Liver (tissue), 10 donors: ENCODE measurements at places on chromosomes 11 and 22. TPM values are rescaled to one million over a fixed set of nuclear protein-coding genes. Genes with fewer than 3 reads are reported as not detected.
A peak's percentile ranks its signal among the peaks of the same experiment; 100 is the strongest.

The OR6T1 gene
- not detected for total RNA-seq

GRCh38 chr11:36311926-36312595 is 16.0 kb downstream of the PRR5L start:
- H3K36me3 ChIP-seq, result no peaks in the 10 kb centered on the region
- no peak for DNase-seq
- no peak overlapping the region for H3K27ac ChIP-seq
- H3K4me1 ChIP-seq, result no peaks in the 10 kb centered on the region
- H3K4me3 ChIP-seq, result no peak overlapping the region

The ANO5 gene
- total RNA-seq, result 4.5 TPM

DNA sequence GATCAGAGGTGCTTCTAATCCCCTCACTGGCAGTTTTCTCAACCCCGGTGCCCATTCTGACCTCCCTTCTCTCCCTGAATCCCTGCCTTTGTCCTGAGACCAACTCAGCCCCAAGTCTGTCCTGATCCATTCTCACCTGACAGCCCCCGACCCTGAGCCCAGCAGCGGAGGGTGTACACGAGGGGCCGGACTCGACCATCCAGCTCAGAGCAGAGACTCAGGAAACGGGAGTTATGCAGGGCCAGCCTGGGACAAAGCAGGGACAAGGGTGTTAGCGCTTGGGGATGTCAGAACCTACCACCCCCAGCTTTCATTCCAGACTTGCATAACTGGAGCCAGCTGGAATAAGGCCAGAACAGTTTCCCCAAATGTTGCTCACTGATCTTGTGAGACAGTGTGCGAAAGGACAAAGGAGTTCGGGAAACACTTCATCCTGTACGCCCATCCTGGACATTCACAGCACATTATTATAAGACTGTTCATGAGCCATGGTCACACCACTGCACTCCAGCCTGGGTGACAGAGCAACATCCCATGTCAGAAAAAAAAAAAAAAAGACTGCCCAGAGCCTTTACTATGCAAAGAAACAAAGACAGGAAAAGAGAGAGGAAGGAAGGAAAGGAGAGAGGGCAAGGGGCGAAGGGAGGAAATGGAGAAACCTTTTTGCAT is 3.5 kb upstream of the EEF1G start:
- peaks cover 2% of the 10 kb centered on the region for H3K36me3 ChIP-seq
- H3K4me1 ChIP-seq, result peaks cover 6% of the 10 kb centered on the region
- H3K4me3 ChIP-seq, result no peak overlapping the region
- no peaks in the 10 kb centered on the region for H3K27me3 ChIP-seq

- no peaks in the 10 kb centered on the region for H3K36me3 ChIP-seq
- DNase-seq, result no peak
- H3K4me1 ChIP-seq, result peaks cover 14% of the 10 kb centered on the region
- peak overlapping the region; percentile 66 for H3K4me3 ChIP-seq
- peak overlapping the region; percentile 92 for H3K27ac ChIP-seq
- no peaks in the 10 kb centered on the region for H3K27me3 ChIP-seq
Measured at GRCh38 chr11:130070846-130071200, 1.1 kb downstream of the APLP2 start.

DNA sequence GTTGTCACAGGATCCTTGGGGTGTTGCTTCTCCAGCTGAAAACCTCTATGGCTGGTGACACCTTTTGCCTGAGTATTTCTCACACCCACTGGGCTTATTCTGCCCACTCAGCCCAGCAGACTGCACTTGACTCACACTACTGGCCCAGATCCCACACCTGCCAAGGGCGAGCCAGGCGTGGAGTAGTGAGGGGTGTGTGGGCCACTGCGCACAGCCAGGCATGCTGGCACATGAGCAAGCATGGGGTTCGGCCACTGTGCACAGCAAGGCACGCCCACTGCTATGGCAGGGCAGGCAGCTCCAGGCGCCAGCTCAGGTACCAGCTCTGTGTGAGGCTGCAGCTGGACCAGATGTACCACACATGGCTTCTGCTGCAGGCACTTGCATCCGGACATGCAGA is 116.5 kb upstream of the MTNR1B start:
- no peak for DNase-seq
- H3K4me3 ChIP-seq, result no peak overlapping the region
- H3K27me3 ChIP-seq, result no peaks in the 10 kb centered on the region
- no peak overlapping the region for H3K27ac ChIP-seq

- no peak overlapping the region for H3K4me3 ChIP-seq
- no peaks in the 10 kb centered on the region for H3K36me3 ChIP-seq
- H3K27me3 ChIP-seq, result no peaks in the 10 kb centered on the region
- no peak for DNase-seq
- no peak overlapping the region for H3K27ac ChIP-seq
Measured at GRCh38 chr11:134476435-134477021, 64.5 kb upstream of the B3GAT1 start.

DNA sequence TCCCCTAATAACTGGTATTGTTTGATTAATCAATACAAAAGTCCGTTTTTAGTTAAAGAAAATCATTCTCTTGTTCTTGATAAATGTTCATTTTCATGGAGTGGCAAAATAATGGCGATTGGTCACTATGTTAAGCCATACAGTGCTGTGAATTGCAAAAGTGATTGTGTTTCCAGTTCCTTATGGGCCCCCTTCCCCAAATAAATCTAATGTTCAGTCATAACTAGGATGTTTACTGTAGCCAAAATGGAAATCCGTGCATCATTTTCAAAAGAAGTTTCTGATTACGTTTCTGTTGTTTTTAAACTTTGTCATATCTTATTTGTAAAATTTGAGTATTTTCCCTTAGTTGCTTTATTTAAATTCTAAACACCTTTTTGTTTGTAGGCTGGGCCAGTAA is 845 bp downstream of the RBM7 start:
- H3K27ac ChIP-seq, result peak overlapping the region; percentile 97
- H3K27me3 ChIP-seq, result no peaks in the 10 kb centered on the region
- no peaks in the 10 kb centered on the region for H3K36me3 ChIP-seq
- H3K4me1 ChIP-seq, result peaks cover 21% of the 10 kb centered on the region

DNA sequence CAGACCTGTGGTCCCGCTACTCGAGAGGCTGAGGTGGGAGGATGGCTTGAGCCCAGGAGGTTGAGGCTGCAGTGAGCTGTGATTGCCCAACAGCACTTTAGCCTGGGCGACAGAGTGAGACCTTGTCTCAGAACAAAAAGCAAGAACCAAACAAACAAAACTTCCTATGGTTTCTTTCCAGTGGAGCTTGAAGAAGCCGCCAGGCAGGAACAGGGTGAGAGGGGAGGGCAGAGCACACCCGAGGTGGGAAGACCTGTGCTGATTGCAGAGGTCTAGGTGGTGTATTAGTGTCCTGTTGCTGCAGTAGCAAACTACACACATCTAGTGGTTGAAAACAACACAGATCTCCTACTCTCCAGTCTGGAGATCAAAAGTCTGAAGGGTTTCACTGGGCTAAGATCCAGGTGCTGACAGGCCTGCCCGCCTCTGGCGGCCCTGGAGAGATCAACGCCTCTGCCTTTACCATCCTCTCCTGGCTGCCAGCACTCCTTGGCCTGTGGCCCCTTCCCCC is 10.5 kb downstream of the ARHGEF17 start:
- H3K27ac ChIP-seq, result no peak overlapping the region
- DNase-seq, result no peak
- peaks cover 2% of the 10 kb centered on the region for H3K4me1 ChIP-seq
- no peak overlapping the region for H3K4me3 ChIP-seq
- no peaks in the 10 kb centered on the region for H3K36me3 ChIP-seq

DNA sequence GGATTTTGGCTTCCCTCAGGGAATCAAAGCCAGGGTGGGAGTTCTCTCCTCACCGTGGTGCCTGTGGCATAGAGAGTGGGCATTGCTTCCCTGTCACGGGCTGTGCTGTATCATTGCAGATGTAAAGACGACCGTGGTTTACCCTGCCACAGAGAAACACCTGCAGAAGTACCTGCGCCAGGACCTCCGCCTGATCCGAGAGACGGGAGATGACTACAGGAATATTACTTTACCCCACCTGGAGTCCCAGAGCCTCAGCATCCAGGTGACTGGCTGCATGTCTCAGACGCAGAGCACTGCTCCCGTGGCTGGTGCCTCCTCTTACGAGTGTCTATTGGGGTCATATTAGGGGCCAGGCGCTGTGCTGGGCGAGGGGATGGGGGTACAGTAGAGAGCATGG is 24.2 kb upstream of the ST3GAL4 start:
- H3K4me1 ChIP-seq, result peaks cover 30% of the 10 kb centered on the region
- no peak overlapping the region for H3K27ac ChIP-seq
- no peaks in the 10 kb centered on the region for H3K27me3 ChIP-seq

The DGAT2 gene
- total RNA-seq, result 64.0 TPM

- no peak for DNase-seq
- H3K27me3 ChIP-seq, result no peaks in the 10 kb centered on the region
- peaks cover 7% of the 10 kb centered on the region for H3K36me3 ChIP-seq
- no peak overlapping the region for H3K4me3 ChIP-seq
- H3K4me1 ChIP-seq, result peaks cover 35% of the 10 kb centered on the region
Measured at GRCh38 chr22:19851291-19852176, 3.1 kb downstream of the GNB1L start.

DNA sequence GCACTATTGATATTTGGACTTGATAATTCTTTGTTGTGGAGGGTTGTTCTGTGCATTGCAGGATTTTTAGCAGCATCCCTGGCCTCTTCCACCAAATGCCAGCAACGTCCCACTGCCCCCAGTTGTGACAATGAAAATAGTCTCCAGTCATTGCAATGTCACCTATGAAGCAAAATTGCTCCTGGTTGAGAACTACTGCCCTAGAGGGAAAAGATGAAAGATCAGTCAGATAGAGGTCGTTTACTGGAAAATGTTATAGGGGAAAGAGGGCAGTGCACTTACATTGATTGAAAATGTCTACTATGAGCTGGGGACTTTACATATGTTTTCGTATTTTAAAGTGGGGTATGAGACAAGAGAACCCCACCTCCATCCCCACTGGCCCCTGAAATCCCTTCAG is 77.1 kb upstream of the FAM181B start:
- no peaks in the 10 kb centered on the region for H3K36me3 ChIP-seq
- no peaks in the 10 kb centered on the region for H3K4me1 ChIP-seq
- no peak overlapping the region for H3K27ac ChIP-seq

GRCh38 chr11:28833670-28834069 is 725.5 kb downstream of the METTL15 start:
- DNase-seq, result no peak
- no peaks in the 10 kb centered on the region for H3K27me3 ChIP-seq
- H3K36me3 ChIP-seq, result no peaks in the 10 kb centered on the region
- no peak overlapping the region for H3K4me3 ChIP-seq
- no peak overlapping the region for H3K27ac ChIP-seq

DNA sequence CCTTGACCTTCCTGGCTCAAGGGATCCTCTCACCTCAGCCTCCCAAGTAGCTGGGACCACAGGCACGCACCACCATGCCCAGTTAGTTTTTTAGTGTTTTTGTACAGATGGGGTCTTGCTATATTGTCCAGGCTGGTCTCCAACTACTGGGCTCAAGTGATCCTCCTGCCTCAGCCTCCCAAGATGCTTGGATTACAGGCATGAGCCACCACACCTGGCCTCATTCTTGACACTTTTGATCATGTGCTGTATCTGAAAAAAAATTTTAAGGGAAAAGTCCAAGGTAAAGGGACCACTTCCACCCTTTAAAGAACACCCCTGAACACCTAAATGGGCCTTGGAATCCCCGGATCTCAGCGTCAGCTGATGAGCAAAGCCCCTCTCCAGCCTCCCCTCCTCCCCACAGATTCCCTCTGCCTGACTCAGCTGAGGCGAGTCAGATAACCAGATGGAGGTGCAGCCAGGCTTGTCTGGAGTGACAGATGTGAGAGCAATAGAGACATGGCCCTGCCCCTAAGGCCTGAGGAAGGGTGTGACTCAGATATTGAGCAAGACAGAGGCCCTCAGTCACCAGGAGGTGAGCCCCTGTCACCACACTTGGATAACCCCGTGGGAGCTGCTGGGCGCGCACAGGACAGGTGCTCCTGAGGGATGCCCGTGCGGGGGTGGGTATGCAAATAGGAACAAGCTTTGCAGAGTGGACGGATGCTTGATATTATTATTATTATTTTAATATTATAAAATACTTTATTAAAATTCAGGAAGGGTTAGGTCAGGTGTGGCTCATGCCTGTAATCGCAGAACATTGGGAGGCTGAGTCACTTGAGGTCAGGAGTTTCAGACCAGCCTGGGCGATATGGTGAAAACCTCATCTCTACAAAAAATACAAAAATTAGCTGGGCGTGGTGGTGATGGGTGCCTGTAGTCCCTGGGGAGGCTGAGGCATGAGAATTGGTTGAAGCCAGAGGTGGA is 5.0 kb upstream of the CCDC88B start:
- no peaks in the 10 kb centered on the region for H3K4me1 ChIP-seq
- H3K4me3 ChIP-seq, result no peak overlapping the region
- no peak overlapping the region for H3K27ac ChIP-seq

DNA sequence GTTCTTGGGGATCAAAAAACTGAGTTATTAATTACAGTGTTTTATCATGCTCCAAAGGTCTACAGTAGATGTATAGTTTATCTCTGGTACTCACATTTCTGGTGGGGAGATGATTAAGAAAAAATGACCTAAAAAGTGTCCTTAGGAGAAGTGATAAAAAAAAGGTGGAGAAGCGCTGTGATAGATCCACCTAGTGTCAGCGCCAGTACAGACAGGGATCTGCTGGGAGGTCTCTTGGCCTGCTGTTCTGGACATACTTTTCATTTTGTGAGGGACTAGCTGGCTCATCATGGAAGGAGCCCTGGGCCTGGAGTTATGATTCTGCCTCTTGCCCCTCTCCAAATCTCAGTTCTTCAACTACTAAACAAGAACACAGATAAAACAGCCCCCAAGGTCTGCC is 2.9 kb downstream of the ELF5 start:
- H3K4me3 ChIP-seq, result no peak overlapping the region
- no peak overlapping the region for H3K27ac ChIP-seq
- H3K36me3 ChIP-seq, result no peaks in the 10 kb centered on the region
- no peaks in the 10 kb centered on the region for H3K27me3 ChIP-seq
- H3K4me1 ChIP-seq, result no peaks in the 10 kb centered on the region
- DNase-seq, result no peak

The SCN2B gene
- total RNA-seq, result not detected

DNA sequence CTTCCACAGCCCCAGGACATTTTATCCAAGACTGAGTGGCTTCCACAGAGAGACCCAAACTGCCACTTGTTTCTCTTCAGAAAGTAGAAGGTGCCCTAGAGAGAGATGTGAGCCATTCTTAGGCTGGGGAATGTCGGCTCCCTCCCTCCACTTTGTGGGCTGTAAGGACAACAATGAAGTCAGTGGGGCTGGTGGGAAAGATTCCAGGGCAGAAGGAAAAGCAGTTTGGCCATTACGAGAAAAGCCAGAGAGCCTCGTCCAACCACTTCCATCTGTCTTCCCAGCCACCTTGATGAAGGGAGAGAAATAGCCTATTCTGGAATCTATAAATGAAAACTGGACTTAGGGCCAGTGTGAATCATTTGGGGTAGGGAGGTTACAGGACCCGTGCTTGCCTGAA is 382.5 kb downstream of the NXPE2 start:
- H3K36me3 ChIP-seq, result no peaks in the 10 kb centered on the region
- no peaks in the 10 kb centered on the region for H3K27me3 ChIP-seq

The DDX25 gene
- total RNA-seq, result 0.79 TPM

The OR52N4 gene
- total RNA-seq, result 0.14 TPM

The KCTD14 gene
- total RNA-seq, result 0.70 TPM

The CRYAB gene
- total RNA-seq, result 2.6 TPM

The MS4A6E gene
- not detected for total RNA-seq

DNA sequence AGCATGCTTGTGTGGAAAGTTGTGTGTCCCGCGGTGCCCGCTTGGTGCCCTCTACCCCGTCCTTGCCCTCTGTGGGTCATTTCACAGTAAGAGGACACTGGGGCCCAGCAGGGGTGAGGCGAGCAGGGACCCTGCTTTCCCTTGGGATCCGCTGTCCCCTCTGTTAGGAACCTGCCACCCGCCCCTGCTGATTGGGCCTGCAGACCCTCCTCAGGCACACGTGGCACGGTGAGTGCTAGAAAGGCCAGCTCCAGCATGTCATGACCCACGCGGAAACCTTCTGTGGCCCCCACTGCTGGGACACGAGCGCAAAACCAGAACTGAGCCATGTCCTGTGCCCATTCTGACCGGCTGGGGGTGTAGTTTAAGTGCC is 353.1 kb downstream of the TBC1D22A start:
- peaks cover 3% of the 10 kb centered on the region for H3K4me1 ChIP-seq
- no peak for DNase-seq
- no peak overlapping the region for H3K4me3 ChIP-seq
- H3K27ac ChIP-seq, result no peak overlapping the region
- H3K27me3 ChIP-seq, result no peaks in the 10 kb centered on the region
